ENCODE measurements at places on chromosomes 3 and 15. TPM values are rescaled to one million over a fixed set of nuclear protein-coding genes. Genes with fewer than 3 reads are reported as not detected.

The RTP3 gene
- polyA plus RNA-seq = not detected

The LRRC31 gene
- 0.17 TPM for polyA plus RNA-seq

- no peak for DNase-seq
Measured at GRCh38 chr3:140898340-140899180, 43.1 kb upstream of the SLC25A36 start.

DNA sequence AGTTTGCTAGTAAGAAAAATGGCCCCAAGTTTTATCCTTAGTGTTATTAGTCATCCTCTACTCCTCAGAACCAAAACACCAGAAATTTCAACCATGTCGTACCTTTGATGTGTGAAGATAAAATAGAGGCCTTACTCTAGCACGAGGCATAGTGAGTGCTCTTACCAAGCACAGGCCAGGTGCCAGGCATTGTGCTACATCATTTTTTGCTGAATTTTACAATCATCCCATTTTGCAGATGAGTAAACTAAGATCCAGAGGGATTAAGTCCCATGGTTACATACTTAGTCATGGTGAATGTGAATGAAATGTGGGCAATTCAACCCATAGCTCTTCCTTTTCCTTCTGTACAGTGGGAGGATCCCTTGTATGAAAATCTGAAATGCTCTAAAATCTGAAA is 15.2 kb downstream of the LMCD1 start:
- DNase-seq = no peak

GRCh38 chr3:181705086-181705480 is 6.6 kb upstream of the SOX2 start:
- DNase-seq = no peak

- no peak for DNase-seq
Measured at GRCh38 chr3:10688548-10689172, 127.4 kb upstream of the SLC6A11 start.

GRCh38 chr3:54527521-54527920 is 400.3 kb downstream of the LRTM1 start:
- DNase-seq = no peak

The GHSR gene
- not detected for polyA plus RNA-seq

- DNase-seq = no peak
Measured at GRCh38 chr3:111862415-111862814, 3.4 kb downstream of the PHLDB2 start.

DNA sequence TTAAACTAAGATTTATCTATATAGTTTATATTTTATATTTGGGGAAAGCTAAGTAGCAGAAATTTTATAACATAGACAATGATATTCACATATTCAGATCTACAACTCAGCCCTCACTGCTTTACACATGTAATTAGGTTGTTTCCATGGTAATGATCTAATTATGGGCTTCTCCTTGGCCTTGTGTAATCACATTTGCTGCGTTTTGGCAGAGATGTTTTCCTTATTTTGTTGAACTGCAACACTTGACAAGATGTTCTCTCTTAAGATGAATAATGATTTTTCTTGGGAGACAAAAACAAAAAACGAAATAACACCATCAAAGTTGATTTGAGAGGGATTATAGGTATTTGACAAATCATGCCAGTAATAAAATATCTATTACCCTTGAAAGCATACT is 635.6 kb upstream of the TBL1XR1 start:
- no peak for DNase-seq

The LDHAL6B gene
- 0.19 TPM for polyA plus RNA-seq

The OSTN gene
- 5.3 TPM for polyA plus RNA-seq

DNA sequence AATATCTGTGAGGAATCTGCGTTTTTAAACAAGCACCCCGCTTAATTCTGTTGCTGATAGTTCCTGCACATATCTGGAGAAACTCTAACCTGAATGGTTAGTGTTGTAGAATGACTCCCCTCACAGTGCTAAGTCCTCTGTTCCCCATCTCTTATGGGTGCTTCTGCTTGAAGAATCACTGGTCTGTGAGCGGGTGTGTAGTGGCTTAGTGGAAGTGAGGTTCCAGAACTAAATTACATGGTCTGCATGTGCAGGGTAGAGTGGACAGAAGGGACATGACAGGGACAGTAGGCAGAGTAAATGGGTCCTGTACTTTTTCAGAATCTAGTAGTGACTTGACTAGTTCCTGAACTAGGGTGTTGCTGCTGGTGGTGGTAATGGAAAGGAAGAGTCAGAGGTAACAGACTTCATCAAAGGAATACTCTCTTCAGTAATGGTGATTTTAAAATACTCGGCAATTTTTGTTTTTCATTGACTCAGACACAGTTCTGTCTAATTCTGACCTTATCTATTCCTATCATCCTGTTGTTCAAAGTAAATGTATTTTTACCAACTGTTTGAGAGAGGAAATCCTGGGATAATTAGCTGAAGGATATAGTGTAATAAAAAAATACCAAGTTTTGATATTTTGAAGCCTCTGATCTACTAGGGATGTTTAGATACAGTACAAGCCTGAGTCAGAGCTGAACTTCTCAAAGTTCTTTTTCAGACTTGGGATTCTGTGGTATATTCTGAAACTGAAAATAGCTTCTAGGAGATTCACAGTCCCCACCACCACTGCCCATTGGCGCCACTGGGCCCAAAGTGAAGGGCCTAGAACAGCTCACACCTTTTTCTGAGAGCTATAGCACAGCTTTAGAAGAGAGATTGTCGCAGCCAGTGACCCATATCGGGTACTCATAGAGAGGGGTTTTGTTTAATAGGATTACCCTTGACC is 55.5 kb downstream of the FNDC3B start:
- no peak for DNase-seq

DNA sequence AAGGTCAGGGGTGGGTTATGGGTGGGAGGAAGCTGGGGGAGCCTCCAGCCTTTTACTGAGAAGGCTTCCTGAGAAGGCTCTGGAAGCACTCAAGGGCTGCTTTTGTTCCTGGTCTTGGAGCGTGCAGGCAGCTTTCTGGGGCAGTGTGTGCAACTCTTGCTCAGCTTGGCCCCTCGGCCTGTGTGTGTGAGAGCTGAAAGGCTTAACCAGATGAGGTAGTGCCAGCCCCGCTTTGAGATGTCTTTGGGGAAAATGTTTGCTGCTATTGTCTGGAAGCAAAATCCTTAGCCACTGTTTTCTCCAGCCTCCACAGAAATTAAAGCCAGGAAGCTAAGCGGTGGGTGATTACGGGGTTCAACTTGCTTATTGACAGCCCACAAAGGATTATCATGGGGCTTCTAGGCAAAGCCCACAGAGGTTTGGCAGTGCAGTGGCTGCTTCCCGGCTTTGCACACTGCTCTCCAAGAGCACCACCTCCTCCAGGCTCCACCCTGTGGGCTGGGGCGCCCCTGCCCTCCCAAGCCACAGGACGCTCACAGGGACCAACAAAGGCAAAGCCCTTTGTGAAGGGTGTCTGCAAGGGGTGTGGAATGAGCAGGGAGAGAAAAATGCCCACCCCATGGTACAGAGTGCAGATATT is 121.7 kb upstream of the TLE3 start:
- DNase-seq = no peak

DNA sequence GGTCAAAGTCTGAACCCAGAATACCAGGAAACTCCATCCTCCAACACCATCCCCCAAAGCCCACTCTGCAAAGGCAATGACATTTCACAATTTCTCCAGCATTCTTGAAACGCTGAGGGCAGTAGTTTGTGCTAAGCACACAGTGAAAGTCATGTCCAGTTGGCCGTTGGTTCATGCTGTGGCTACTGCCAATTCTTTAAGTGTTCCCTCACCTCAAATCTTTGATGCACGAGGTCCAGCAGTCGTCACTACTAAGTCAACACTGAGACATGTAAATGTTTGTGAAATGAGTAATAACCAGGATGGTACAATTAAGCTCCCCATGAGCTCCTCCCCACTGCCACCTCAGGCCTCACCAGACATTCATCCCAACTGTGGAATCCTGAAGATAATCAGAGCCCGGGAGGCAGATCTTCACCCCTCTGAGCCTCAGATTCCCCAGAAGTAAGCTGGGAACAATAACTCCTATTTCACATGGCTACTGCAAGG is 7.0 kb downstream of the SUCLG2 start:
- no peak for DNase-seq

DNA sequence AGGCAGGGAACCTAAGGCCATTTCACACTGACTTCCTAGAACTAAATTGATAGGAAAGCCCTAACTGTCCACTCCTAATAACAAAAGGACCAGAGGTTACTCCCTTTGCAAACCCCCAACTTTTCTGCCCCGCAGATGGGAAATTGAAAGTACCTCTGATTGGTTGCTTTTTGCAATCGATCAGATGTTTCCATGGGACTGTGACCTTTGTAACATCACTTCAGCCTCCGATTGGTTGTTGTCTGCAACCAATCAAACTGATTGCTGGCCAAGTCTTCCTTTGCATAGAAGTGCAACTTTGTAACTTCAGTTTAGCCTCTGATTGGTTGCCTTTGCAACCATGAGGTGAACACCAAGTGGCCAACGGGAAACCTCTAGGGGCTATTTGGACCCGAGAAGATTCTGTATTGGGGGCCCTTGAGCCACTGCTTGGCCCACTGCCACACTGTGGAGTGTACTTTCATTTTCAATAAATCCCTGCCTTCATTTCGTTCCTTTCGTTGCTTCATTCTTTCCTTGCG is 11.3 kb upstream of the KNL1 start:
- no peak for DNase-seq

DNA sequence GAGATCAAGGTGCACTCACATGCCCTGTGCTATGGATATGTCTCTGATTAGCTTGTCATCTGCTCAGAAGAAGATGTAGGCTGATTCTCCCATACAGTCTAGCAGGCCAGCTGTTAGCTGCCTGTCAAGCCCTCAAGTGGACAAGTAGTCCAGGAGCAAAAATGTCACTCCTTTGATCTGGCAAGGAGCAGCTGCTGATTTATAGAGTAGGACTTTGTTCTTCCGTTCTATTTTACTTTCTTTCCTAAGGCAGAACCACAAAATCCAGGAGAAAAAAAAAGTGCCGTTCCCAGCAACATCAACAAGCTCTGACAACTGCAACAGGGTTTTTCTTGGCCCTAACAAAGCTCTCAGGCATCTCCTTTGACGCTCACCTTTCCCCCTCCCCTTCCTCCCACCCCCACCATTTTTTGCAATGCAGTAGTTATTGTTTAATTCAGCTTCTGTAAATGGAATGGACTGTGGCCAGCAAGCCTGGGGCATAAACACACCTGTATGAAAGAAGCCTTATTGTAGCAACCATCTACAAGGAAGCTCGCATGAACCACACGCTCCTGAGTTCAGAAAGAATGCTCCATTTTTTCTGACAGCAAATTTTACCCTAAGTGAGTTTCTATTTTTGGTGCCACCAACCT is 196.3 kb downstream of the MEIS2 start:
- no peak for DNase-seq

The PLSCR2 gene
- polyA plus RNA-seq = 0.74 TPM

The NME9 gene
- 2.0 TPM for polyA plus RNA-seq

The ZIC1 gene
- polyA plus RNA-seq = 0.37 TPM

The WNT5A gene
- 44.3 TPM for polyA plus RNA-seq

- DNase-seq = no peak
Measured at GRCh38 chr15:63338170-63338569, 43.5 kb downstream of the CA12 start.

DNA sequence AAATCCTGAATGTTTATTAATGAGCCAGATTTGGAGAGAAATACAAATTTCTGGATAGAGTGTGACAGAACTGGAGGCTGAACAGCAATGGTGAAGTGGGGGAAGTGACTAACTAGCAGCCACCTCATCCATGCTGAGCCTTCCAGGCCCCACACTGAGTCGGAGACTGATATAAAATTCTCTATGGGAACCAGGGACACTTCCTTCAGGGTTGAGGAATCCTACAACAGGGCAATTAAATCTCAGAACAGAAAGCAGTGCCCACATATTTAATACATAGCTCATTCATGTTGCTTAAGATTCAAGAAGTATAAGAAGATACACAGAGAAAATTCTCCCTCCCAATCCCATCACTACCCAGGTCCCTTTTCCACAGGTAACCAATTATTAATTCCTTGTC is 49.3 kb downstream of the HACD2 start:
- DNase-seq = no peak

- DNase-seq = no peak
Measured at GRCh38 chr3:146134348-146135117, 26.5 kb downstream of the PLOD2 start.

The NPTN gene
- polyA plus RNA-seq = 198 TPM

The C3orf49 gene
- polyA plus RNA-seq = 0.32 TPM

GRCh38 chr3:163587342-163587741 is 1491.0 kb downstream of the SI start:
- no peak for DNase-seq

- no peak for DNase-seq
Measured at GRCh38 chr3:128301186-128302023, 148.1 kb downstream of the EEFSEC start.

The SAMMSON gene
- 0.10 TPM for polyA plus RNA-seq

The NLGN1 gene
- polyA plus RNA-seq = 2.2 TPM

DNA sequence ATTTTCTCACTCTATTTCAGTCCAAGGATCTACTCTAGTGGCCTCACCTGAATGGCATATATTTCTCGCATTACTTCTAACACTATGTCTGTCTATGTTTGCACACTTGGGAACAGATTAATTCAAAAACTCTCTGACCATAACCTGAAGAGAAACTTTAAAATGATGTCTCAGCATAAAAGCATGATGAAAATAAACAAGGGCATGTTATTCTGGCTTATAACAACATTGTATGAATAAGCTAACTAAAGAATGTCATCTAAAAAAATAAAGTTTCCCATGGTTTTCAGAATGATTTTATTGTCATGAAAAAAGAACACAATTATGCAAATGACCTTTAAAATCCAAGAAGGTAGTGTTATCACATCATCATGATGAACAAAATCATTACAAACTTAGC is 85.5 kb upstream of the ROBO2 start:
- no peak for DNase-seq

The ROPN1 gene
- not detected for polyA plus RNA-seq

- DNase-seq = no peak
Measured at GRCh38 chr15:88580532-88580931, 34.1 kb upstream of the DET1 start.

DNA sequence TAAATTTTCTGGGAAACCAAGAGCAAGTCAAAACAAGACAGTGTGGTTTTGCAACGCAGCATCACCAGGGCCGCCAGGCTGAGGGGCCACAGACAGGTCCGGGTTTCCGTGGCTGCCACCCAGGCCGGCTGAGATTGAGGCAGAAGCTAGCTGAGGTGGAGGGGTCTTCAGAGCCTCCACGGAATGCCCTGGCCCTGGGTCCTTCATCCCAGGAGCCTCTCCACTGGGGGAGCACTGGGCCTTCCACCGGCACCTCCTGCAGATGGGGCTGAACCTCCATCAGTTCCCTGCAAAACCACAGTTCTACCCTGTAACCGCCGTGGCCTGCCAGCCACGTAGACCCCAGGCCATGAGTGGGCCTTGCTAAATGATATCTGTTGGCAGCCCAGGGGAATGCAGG is 152.7 kb downstream of the CHSY1 start:
- no peak for DNase-seq

- DNase-seq = no peak
Measured at GRCh38 chr3:160568989-160569388, 3.6 kb upstream of the KPNA4 start.

All from right renal cortex interstitium (tissue), 3 donors.